ENCODE measurements at places on chromosomes 1 and 21. TPM values are rescaled to one million over a fixed set of nuclear protein-coding genes. Genes with fewer than 3 reads are reported as not detected.

RCAN3 gene
- 6.1 TPM for total RNA-seq

- DNase-seq, result no peak
Observed at GRCh38 chr21:25657140-25657539, 18.1 kb downstream of the JAM2 start.

DNA sequence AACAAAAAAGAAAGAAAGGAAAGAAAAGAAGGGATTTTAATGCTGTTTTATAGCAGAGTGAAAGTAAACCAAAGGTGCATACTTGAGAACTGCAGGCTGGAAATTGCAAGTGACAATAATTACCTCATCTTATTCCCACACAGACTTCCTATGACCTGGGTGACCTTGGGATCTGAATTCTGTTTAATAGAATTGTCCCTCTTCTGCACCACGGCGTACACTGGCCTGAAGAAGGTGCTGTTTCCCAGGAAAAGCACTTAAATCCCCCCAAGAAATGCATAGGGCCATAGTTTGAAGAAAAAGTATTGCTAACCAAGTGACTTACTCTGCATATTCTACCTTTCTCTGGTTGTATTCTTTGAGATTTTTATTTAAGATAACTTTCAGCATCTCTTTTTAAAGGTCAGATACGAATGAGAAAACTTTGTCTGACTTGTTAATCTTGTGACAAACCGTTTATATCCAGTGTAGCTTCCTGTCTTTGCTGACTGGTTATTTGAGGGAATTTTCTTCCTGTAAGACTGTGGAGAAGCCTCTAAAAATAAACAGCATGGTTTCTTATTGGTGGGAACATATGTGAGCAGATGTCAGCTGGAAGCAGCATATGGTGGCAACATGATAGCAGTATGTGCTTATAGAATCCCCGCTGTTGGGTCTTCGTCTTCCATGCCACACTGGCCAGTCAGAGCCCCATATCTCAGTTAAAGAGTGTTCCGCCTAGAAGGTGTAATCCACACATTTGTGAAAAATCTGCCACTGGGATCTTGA is 16.3 kb downstream of the TGFB2 start:
- DNase-seq, result peak; percentile 66

GRCh38 chr1:11479375-11479979 is 522 bp downstream of the DISP3 start:
- no peak for DNase-seq

- no peak for DNase-seq
Observed at GRCh38 chr1:156839426-156840109, 19.3 kb downstream of the INSRR start.
